ENCODE measurements at places on chromosomes 2 and 18.

DNA sequence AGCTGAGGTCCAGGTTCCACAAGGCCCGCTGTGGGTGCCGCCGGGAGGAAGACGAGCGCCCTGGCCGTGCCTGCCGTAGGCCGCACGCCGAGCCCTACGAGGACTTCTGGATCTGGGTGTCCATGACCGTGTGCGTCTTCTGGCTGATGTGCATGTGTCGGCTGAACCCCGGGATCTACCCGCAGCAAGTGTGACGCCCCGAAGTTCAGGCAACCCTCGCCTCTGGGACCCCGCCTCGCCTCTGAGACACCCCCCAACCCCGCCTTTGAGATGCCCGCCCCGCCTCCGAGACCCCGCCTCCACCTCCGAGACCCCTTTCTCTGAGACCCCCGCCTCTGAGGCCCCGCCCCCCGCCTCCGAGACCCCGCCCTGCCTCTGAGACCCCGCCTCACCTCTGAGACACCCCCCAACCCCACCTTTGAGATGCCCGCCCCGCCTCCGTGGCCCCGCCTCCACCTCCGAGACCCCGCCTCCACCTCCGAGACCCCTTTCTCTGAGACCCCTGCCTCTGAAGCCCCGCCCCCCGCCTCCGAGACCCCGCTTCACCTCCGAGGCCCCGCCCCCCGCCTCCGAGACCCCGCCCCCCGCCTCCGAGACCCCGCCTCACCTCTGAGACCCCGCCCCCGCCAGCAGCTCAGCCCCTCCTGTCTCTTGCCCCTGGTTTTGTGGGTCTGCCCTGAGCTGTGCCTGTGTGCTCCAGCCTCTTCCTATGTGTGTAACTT is 3.7 kb downstream of the RTP5 start:
- DNase-seq, result no peak

DNA sequence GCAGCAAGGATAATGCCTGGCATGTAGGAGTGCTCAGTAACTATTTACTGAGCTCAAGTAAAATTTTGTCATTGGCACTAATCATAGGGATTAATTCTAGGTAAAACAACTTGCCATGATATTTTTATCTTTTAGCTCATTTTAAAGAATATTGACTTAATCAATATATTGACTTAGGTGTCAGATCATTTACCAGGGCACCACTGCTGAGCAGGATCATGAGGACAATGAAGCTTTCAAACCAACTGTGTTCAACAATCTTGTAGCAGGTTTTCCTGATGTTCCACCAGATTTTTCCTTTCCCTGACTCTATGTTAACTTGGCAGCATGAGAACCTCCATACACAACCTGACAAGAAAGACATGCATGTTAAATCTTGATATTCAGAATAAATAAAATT is 114.5 kb upstream of the SCN1A start:
- DNase-seq, result no peak

DNA sequence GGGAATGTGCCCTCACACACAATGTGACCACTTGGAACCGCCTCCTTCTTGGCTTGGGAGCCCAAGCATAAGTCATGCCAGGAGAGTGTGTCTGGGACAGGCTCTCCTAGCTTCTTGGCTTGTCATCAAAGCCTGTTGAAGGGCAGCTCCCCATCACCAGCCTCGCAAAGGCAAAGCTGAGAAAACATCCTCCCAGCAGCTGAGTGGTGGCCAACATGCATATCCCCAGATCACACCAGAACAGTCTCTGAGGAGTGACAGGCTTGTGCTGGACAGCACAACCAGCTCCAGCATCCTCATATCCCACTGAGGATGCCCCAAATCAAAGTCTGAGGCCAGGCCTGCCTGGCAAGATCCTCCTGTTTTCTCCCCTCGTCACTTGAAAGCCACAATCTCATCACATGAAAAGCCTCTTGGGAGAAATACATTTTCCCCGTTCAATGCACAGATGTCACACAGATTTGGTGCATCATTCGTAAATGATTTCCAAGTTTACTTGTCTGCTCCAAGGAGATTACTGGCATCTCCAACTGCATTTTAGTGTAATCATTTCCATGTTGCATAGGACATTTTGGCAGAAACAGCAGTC is 269.3 kb downstream of the TTC32 start:
- DNase-seq, result no peak

DNA sequence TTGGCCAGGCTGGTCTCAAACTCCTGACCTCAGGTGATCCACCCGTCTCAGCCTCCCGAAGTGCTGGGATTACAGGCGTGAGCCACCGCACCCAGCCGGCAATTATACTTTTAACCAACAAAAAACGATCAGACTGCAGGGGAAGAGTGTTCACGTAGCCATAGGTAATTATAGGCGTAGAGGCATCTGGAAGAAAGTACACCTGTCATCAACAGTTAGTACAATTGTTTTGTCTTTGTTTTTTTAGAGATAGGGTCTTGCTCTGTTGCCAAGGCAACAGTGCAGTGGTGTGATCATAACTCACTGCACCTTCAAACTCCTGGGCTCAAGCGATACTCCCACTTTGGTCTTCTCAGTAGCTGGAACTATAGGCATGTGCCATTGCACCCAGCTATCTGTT is 20.0 kb downstream of the ST3GAL5 start:
- no peak for DNase-seq

DNA sequence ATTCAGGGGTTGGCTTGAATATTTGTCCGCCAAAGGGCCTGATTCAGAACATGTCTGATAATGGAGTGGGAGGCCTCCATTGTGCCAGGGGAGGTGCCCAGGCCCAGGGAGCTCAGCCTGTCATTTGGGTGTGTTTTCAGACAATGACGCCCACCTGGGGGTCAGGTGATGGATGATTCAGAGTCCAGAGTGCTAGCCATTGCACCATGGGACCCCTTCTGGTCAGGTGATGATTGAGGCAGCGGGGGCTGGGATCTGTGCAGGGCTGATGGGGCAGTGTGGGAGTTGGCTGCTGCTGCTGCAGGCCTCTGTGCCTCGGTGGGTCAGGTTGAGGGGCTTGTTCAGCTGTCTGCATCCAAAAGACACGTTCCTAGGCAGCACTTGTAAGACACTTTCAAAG is 8.3 kb upstream of the ARHGEF4 start:
- peak; percentile 63 for DNase-seq

GRCh38 chr18:23650968-23651927 is 11.5 kb downstream of the ANKRD29 start:
- peak; percentile 21 for DNase-seq

DNA sequence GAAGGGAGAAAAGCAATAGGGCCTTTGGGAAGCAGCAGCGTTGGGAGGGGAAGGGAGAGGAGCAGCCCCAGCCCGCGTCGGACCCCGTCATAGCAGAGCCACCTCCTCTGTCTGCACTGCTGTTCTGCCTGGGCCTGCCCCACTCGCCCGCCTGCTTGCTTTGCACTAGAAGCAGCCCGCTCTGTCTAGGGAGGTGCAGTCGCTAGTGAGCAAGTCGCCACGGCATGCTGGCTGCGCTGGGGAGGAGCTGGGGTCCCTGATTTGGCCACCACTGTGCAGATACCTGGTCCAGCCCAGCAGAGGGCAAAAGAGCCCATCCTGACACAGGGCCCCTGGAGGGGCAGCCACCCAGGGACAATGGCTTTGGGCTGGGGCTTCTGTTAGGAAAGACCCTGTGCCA is 8.0 kb upstream of the TMEM214 start:
- DNase-seq, result no peak

- no peak for DNase-seq
These were observed 127.6 kb upstream of the HS6ST1 start for GRCh38 chr2:128446049-128446873.
